ENCODE measurements at places on chromosomes 5 and 9. TPM values are rescaled to one million over a fixed set of nuclear protein-coding genes. Genes with fewer than 3 reads are reported as not detected.

GRCh38 chr5:138978581-138978980 is 103.4 kb upstream of the LRRTM2 start:
- peaks cover 15% of the 10 kb centered on the region for H3K4me1 ChIP-seq
- no peak overlapping the region for H3K27ac ChIP-seq
- no peak for DNase-seq
- no peak overlapping the region for H3K4me3 ChIP-seq
- H3K36me3 ChIP-seq, result no peaks in the 10 kb centered on the region
- no peaks in the 10 kb centered on the region for H3K27me3 ChIP-seq

DNA sequence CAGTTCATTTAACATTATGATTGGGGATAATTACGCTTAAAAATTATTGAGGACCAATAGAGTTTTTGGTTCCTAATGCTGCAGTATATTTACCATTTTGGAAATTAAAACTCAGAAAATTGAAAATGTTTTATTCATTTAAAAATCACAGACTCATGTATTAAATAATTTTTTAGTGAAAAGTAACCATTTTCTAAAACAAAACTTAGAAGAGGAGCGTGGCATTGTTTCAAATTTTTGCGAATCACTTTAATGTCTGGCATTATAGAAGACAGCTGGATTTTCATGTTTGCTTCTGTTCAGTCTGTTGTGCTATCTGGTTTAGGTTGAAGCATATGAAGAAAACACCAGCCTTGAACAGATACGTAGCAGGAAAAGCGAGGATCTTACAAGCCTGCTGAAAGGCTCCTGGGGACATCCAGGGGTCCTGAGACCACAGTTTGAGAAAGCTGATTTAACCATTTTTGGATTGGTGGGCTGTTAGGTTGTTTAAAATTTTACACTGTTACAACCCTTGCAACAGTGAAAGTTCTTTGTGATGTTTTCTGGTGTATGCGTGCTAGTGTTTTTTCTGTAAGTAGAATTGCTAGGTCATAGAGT is 1.6 kb downstream of the ZFYVE16 start:
- peaks cover 6% of the 10 kb centered on the region for H3K4me1 ChIP-seq
- H3K27ac ChIP-seq, result no peak overlapping the region
- no peaks in the 10 kb centered on the region for H3K27me3 ChIP-seq

DNA sequence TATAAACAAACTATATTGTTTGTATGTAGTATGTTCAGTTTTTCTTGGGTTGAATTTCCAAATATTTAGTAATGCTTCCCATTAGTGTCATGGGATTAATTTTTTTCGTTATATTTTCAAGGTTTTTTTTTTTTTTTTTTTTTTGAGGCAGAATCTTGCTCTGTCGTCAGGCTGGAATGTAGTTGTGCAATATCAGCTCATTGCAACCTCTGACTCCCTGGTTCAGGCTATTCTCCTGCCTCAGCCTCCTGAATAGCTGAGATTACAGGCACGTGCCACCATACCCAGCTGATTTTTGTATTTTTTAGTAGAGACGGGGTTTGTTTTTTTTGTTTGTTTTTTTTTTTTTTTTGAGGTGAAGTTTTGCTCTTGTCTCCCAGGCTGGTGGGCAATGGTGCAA is 10.6 kb downstream of the DDX46 start:
- no peaks in the 10 kb centered on the region for H3K27me3 ChIP-seq
- H3K27ac ChIP-seq, result no peak overlapping the region
- no peak for DNase-seq
- H3K36me3 ChIP-seq, result peaks cover 55% of the 10 kb centered on the region
- H3K4me1 ChIP-seq, result no peaks in the 10 kb centered on the region
- H3K4me3 ChIP-seq, result no peak overlapping the region

DNA sequence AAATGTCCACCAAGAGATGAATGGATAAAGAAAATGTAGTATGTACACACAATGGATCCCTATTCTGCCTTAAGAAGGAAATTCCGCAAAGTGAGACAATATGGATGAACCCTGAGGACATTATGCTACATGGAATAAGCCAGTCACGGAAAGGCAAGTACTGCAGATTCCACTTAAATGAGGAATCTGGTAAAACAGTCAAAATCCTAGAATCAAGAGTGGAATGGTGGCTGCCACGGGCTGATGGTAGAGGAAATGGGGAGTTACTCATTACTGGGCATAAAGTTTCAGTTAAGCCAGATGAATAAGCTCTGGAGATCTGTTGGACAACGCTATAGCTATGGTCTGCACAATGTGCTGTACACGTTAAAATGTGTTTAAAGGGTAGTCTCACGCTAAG is 47.2 kb downstream of the STK10 start:
- H3K36me3 ChIP-seq, result no peaks in the 10 kb centered on the region
- no peaks in the 10 kb centered on the region for H3K4me1 ChIP-seq
- no peak for DNase-seq
- H3K27me3 ChIP-seq, result no peaks in the 10 kb centered on the region
- no peak overlapping the region for H3K4me3 ChIP-seq

NUTM2F gene
- not detected for total RNA-seq

MPDZ gene
- 0.12 TPM for total RNA-seq

LCN9 gene
- total RNA-seq, result not detected

ANXA6 gene
- total RNA-seq, result 71.9 TPM

DNA sequence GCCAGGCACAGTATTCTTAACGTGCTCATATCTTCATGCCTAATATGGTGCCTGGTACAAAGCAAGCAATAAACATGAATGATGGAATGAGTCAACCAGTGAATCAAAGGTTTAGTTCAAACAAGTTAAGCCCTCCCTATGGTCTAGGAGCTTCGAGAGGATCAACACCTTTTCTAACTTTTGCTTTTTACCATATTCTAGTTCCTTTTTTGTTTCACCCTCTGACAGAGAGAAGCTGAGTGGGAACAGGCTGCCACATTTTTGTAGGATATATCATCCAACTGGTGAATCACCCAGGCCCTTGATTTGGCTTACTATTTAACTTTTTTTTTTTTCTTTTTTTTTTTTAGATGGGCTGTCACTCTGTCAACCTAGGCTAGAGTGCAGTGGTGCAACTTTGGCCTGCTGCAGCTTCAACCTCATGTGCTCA is 39.3 kb upstream of the TNC start:
- peaks cover 35% of the 10 kb centered on the region for H3K4me1 ChIP-seq
- DNase-seq, result peak; percentile 49
- H3K27me3 ChIP-seq, result no peaks in the 10 kb centered on the region
- no peak overlapping the region for H3K4me3 ChIP-seq
- H3K27ac ChIP-seq, result peak overlapping the region; percentile 21

DNA sequence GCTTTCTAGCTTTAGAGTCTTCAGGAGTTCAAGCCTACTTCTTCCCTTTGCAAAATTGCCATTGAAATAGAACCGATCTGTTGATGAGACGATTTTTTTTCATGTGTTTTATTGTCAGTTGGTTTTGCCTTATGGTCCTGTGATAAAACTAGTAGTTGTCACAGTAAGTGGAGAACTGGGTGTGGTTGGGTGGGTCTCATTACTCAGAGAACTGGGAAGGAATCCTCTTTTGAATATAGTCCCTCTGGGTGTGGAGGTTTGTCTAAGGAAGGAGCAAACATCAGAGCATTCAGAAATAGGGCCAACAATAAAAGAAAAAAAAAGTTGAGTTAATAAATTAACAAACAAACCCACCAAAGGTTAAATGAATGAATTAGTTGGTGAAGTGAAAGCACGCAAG is 69.0 kb downstream of the ALDH1A1 start:
- H3K4me3 ChIP-seq, result no peak overlapping the region
- H3K27ac ChIP-seq, result no peak overlapping the region
- H3K4me1 ChIP-seq, result no peaks in the 10 kb centered on the region
- H3K36me3 ChIP-seq, result no peaks in the 10 kb centered on the region
- DNase-seq, result no peak

ARHGEF28 gene
- total RNA-seq, result 6.1 TPM

UBAP1 gene
- total RNA-seq, result 30.8 TPM

DNA sequence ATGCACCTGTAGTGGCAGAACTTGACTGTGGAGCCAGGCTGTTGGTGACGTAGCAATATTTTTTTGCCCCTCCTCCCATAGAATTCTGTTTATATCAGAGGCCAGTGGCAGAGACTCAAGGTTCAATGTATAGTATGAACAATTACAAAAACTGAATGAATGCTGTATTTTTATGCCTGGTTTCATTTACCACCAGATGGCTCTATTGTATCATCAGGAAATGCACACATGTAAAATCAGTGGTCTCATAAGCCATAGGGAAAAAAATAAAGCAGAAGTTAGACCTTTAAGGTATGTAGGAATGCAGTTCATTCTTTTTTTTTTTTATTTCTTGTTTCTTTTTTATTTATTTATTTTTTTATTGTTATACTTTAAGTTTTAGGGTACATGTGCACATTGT is 43.6 kb downstream of the CCDC192 start:
- no peaks in the 10 kb centered on the region for H3K36me3 ChIP-seq
- DNase-seq, result peak; percentile 10
- no peaks in the 10 kb centered on the region for H3K4me1 ChIP-seq
- H3K4me3 ChIP-seq, result no peak overlapping the region

- H3K36me3 ChIP-seq, result no peaks in the 10 kb centered on the region
- H3K4me3 ChIP-seq, result no peak overlapping the region
- DNase-seq, result peak; percentile 65
- H3K4me1 ChIP-seq, result peaks cover 10% of the 10 kb centered on the region
- no peaks in the 10 kb centered on the region for H3K27me3 ChIP-seq
Observed at GRCh38 chr9:77457916-77458592, 190.1 kb downstream of the GNA14 start.

- no peak for DNase-seq
- H3K36me3 ChIP-seq, result no peaks in the 10 kb centered on the region
- H3K27me3 ChIP-seq, result no peaks in the 10 kb centered on the region
- no peak overlapping the region for H3K4me3 ChIP-seq
- H3K4me1 ChIP-seq, result peaks cover 10% of the 10 kb centered on the region
Observed at GRCh38 chr5:73825199-73825598, 199.2 kb downstream of the ARHGEF28 start.

GRCh38 chr5:2370626-2371418 is 380.7 kb downstream of the IRX2 start:
- H3K27me3 ChIP-seq, result no peaks in the 10 kb centered on the region
- no peak for DNase-seq
- H3K27ac ChIP-seq, result no peak overlapping the region
- H3K4me1 ChIP-seq, result no peaks in the 10 kb centered on the region
- no peak overlapping the region for H3K4me3 ChIP-seq
- no peaks in the 10 kb centered on the region for H3K36me3 ChIP-seq

DNA sequence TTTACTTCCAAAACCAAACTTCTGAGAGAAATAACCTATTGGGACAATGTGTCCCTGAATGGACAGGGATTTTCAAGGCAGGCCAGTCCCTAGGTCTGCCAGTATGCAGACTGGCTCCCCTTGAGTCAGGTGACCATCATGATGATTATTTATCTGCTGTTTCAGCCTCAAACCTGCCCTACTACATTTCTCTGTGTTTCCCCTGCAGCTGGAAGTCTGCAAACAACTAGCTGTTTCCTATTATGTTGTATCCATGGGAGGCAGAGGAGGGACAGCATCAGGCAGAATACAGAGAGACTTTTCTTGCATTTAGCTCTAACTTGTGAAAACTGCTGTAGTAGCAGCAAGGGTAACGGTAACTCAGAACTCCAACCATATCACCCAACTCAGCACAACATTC is 36.2 kb upstream of the IFNK start:
- H3K27ac ChIP-seq, result no peak overlapping the region
- no peaks in the 10 kb centered on the region for H3K4me1 ChIP-seq
- DNase-seq, result no peak
- no peak overlapping the region for H3K4me3 ChIP-seq
- no peaks in the 10 kb centered on the region for H3K36me3 ChIP-seq

GRCh38 chr5:9149988-9150387 is 395.9 kb downstream of the SEMA5A start:
- H3K27ac ChIP-seq, result no peak overlapping the region
- DNase-seq, result no peak
- no peaks in the 10 kb centered on the region for H3K36me3 ChIP-seq
- no peaks in the 10 kb centered on the region for H3K27me3 ChIP-seq
- no peaks in the 10 kb centered on the region for H3K4me1 ChIP-seq
- no peak overlapping the region for H3K4me3 ChIP-seq

DNA sequence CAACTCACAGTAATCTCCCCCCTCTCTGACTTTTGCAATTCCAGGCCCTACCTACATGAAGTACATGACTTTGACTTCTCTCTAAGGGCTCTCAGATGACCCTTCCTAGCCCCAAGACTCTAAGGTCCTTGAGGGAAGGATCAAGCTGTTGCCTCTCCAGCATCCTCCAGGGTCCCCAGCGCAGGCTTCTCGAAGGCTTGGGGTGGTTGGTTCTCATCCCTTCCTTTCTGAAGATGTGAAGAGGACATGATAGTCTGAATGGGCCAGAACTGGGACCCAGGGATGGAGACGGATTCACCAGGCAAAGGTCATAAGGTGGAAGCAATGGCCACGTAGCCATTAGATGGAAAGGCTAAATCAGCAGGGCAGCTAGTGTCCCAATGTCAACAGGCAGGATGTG is 86.8 kb downstream of the NRG2 start:
- H3K36me3 ChIP-seq, result no peaks in the 10 kb centered on the region
- DNase-seq, result no peak
- H3K27ac ChIP-seq, result no peak overlapping the region
- no peaks in the 10 kb centered on the region for H3K27me3 ChIP-seq
- H3K4me3 ChIP-seq, result no peak overlapping the region

Data from HCT116 (cell line).